ENCODE measurements at places on chromosomes 3 and 15.

- DNase-seq: no peak
These were observed 108.9 kb upstream of the ETV5 start for GRCh38 chr3:186217820-186218164.

DNA sequence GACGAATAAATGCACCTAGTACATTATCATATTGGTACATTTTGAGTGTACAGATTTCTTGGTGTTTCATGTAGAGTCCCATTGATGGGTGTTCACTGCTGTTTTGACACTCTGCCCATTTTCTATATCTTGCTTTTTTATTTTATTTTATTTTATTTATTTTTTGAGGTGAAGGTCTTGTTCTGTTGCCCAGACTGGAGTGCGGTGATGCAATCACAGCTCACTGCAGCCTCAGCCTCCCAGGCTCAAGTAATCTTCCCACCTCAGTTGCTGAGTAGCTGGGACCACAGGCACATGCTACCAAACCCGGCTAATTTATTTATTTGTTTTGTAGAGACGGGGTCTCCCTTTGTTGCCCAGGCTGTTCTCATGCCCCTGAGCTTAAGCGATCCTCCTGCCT is 44.2 kb downstream of the DNAJC13 start:
- DNase-seq: no peak

DNA sequence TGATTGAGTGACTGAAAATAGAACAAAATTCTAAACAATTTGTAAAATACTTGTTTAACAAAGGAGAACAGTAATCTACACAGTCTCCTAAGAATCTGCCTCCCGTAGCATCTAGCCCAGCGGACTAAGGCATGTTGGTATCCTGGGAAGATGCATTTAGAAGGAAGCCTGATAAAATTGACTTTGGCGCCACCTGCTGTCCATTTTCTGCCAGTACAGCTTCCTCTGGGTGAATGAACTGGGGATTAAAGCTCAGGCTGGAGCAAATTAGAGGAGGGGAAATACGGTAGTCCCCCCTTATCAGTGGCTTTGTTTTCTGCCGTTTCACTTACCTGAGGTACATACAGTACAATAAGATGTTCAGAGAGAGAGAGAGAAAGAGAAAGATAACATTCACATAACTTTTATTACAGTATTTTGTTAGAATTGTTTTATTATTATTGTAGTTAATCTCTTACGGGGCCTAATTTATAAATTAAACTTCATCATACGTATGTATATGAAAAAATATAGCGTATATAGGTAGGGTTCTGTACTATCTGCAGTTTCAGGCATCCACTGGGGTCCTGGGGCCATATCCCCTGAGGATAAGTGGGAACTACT is 191.6 kb downstream of the GAP43 start:
- DNase-seq: peak; percentile 47

DNA sequence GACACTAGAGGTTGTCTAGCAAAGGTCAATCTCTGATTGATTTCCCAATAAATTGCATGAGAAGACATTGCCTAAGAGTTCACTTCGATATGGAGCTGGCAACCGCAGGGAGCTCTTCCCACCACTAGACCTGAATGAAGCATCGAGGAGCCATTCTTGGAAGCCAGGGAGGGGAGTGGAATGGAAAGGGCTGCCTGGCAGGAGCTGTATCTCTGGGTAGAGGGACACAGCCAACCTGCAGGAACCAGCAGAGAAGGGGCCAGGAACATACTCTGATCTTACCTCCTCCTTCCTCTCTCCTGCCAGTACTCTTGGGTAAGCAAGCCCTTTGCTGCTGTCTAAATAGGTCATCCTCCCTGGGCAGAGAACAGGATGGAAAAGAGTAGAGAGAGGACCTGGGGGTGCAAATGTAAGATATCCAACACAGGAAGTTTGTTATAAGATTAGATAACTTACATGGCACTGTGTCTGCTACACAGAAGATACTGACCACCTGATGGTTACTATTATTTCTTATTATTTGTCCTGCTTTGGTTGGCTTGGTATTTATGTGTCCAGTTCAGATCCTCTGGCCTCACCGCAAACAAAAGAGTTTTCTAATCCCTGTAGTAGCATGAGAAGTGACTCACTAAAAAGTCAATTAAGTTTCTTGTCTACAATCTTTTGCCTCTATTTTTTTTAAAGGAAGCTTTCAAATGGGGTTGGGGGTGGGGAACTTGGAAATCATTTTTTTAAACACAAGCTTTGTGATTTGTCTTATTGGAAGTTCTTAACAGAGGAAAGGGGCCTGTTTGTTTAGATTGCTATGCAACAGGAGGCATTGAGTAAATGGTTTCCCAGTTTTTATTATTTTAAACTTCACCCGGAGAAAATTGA is 156.7 kb upstream of the TSC22D2 start:
- DNase-seq: no peak

DNA sequence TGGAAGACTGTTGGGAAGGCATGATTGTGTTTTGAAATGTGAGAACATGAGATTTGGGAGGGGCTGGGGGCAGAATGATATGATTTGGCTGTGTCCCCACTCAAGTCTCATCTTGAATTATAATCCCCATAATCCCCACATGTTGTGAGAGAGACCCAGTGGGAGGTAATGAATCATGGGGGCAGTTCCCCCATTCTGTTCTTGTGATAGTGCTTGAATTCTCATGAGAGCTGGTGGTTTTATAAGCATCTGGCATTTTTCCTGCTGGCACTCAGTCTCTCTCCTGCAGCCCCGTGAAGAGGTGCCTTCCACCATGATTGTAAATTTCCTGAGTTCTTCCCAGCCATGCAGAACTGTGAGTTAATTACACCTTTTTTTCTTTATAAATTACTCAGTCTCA is 430.5 kb downstream of the OTOL1 start:
- no peak for DNase-seq

DNA sequence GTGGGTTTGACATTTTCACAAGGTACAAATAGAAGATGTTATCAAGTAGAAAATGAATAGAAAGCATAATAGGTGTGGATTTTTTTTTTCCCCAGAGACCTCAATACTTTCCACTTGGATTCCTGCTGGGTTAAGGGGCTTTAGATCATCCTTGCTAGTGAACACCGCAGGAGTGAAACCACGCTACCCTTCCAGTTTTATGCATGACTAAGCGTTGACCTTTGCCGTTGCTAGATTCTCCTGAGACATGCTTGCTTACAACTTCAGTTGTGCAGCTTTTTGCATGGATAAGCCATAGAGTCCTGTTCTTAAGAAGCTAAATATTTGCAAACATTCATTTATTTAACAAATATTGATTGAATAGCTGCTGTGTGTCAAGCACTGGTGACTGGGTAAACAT is 299.7 kb upstream of the LMCD1 start:
- no peak for DNase-seq

DNA sequence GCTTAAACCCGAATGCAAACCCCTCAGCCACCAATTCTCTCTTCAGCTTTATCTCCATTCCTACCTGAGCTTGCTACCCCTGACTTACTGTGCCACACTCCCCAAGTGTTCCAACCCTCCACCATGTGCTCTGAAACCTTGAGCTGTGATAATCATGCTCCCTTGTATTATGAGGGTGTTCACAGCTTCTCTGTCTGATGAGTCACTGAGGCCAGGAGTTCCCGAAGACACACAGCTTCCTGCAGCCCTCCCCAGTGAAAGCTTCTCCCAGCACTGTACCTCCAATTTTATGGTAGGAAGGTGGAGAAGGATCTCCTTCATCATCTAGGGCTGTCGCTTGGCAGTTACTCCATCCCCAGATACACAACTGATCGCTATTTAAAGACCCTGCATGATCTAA is 24.9 kb downstream of the STAC start:
- DNase-seq: no peak

DNA sequence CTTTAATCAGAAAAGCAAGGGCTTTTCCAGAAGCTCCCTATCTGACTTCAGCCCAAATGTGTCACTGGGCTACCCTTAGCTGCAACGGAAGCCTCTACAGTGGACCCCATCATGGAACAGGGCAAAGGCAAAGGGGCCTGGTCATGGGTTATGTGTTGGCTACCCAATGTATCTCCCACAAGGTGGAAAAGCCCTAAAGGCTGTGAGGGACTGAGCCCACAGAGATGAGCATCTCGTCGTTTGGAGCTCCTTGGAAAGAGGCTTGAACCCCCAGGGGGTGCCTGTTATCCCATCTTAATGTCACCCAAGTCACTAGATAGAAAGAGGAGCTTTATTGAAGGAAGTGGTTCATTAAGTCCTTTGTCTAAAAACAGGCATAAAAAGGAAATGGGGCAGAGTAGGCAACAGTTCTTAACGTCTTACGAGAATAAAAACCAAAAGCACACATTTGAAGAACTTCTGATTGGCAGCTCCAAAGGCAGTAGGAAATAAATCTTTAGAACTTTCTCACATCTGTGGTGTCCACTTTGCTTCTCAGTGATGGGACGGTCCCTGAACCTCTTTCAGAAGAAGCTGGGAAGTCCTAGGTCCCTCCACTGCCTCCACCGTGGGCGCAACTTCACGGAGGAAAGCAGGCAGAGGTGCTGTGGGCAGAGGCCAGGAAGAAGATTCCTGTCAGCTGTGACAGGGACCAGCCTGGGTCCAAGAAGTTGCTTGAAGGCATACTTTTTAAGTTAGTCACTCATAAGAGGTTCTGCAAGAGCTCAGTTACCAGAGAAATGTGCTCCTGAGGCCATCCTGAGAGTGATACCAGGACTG is 93.7 kb downstream of the MYLK start:
- DNase-seq: no peak

GRCh38 chr3:153928851-153929250 is 192.3 kb upstream of the ARHGEF26 start:
- no peak for DNase-seq

DNA sequence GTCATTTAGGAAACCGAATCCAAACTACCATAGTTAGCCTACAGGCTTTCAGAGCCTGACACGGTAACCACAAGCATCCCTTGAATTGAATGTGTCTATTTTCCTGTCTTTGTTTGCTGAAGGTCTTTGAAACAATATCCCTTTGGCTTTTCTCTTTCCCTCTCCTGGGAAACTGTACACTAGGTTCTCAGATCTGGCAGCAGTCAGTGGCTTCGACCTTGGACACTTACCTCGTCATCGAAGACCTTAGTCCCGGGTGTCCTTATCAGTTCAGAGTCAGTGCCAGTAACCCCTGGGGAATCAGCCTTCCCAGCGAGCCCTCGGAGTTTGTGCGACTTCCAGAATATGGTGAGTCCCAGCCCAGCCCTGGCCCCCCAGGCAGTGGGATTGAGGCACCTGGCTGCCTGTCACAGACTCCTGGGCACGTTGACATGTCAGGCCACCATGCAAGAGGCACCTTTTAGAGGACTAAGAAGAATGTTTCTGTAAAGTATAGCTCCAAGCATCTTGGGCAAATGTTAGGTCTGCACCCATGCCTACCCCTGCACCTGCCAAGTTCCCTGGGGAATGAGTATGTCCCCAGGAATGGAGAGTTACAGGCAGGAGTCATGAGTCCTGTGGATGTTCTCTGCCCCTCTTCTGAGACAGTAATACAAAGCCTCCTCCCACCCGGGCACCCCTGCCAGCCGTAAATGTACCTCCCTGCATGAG is 30.4 kb upstream of the UMPS start:
- no peak for DNase-seq

DNA sequence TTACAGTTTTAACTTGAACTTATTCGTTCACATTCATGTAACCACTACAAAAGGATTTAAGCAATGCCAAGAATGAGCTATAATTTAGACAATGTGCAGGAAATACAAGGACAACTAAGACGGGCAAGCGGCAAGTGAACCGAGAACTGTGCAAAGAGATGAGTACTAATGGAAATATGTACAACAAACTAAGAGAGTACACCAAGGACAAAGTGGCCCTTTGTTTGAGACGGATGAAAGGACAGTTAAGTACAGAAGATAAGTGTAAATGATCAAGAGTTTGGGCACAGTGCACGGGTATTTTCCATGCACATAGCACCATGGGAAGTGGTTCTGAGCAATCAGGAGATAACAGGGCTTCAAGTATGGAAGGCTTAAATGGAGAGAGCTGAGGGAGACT is 281.7 kb downstream of the ROBO2 start:
- DNase-seq: no peak

DNA sequence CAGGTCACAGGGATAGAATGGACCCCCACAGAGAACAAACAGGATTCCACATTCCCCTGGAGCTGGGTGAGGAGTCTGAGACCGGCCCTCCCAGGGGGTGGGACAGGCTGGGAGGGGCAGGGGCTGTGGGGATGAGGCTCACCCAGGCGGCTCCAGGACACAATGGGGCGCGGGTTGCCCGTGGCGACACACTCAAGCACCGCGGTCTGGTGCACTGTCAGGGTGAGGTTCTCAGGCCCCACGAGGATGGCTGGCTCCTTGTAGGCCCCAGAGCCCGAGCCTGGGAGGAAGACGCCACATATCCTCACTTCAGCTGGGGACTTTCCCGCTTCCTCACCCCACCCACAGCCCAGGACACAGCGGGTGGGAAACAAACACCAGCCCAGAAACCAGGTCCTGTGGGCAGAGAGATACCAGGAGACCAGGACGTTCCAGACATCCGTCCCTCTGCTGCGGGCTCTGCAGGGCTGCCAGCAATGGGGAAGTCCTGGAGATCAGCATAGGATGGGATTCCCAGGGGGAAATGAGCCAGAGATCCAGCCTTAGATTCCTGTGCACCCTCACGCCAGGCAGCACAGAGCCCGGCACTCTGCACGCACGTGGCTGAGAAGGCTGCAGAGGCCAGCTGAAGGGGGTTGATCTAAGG is 30.2 kb downstream of the RNU5B-1 start:
- no peak for DNase-seq

GRCh38 chr15:49155834-49156627 is 632 bp upstream of the COPS2 start:
- DNase-seq: no peak

DNA sequence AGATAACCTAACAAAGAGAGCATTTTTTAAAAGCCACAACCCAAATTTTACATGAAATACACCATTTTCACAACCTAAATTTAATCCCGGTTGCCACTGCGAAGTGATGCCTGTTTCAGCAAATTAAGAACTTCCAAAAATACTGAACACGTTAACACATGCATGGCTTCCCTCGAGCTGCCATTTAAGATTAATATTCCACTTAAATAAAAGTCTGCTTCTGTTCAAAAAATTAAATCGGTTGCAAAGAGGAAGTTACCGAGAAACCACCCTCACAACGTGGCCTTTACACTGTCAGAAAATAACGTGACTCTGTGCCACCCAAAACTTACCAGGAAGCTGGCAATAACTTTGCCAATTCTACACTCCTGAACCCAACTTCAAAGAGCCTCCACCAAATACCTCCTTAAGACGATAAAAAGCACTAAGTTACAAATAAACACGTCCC is 1.2 kb downstream of the TBL1XR1 start:
- no peak for DNase-seq

DNA sequence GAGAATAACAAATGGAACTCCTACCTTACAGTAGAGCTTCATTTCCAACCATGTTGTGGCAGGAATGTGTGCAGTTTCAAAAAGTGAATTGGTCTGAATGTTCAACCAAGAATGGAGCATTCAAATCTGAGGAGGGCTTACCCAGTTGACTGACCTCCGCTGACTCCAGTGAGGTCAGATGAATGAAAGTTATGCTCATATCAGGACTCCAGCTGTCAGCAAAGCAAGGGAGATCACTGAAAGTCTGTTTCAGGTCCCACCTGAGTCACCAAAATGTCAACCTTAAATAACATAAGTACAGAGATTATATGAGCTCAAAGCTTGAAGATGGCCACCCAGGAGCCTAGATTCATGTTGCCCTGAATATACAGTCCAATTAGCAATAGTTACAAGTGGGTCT is 473.5 kb downstream of the RBMS3 start:
- DNase-seq: no peak
